Hematopoietic multipotent progenitor cell (in vitro differentiated cells): ENCODE measurements at places on chromosomes 7 and 10. TPM values are rescaled to one million over a fixed set of nuclear protein-coding genes. Genes with fewer than 3 reads are reported as not detected.

DNA sequence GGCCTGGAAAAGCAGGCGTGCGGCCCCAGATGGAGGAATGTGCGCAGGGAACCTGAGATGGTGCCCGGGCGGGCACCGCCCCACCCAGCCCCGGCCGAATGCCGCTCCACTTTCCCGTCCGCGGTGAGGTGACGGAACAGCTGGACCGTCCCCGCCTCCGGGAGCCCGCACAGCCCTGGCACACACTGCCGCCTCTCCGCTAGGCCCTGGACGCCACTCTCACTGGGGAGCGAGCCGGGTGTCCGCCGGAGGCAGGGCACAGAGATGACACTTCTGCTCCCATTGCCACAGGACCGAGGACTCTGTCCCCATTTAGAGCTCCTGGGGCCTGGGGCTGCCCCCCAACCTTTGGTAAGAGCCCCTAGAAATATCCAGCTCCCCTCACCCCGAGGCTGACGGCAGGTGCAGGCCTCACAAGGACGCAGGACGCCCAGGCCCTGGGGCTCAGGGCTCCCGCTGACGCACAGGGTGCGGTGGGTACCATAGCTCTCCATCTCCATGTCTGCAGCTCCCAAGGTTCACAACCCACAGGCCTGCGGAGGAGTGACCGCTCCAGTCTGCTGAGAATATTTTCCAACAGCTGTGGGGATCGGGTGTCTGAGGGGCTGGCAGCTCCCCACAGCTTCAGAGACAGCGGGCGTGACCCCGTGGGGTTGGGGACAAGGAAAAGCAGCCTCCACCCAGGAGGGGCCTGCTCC is 52.2 kb upstream of the PDGFA start:
- no peak for DNase-seq

The RASA4B gene
- total RNA-seq = 14.8 TPM

- no peak for DNase-seq
These were observed 2.0 kb upstream of the KMT2E start for GRCh38 chr7:105011831-105012502.

DNA sequence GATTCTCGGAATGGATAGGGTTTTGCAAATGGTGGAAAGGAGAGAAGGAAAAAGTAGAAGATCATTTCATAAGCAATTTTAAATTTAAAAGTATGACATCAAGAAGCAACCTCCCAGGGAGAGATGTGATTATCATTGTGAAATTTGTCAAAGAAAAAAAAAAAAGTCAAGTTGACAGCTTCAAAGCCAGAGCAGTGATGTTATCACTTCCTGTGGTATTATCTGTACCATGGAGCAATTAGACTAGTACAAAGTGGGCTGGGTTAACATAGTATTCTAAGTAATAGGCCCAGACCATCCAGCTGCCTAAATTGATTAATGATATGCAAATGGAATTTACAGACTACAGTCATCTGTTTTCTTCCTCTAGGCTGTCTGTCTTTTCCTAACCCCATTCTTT is 84.0 kb upstream of the NPY start:
- DNase-seq = no peak

The FAS gene
- total RNA-seq = 5.7 TPM

DNA sequence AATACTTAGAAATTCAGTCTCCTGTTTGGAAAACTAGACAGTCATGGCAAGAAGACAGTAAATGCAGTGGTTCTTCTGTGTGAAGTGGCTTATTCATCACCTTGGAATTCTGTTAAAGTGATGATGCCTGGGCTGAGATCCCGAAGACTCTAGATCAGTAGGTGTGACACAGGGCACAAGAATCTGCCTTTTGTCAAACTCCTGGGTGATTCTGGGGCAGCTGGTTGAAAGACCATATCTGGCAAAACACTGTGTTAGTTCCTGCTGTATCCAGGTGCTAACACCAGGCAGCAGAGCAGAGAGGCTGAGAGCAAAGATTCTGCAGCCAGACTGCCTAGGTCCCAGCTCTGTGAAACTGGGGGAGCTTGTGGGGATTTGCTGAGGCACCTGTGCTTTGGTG is 26.5 kb downstream of the MRC1 start:
- DNase-seq = no peak

DNA sequence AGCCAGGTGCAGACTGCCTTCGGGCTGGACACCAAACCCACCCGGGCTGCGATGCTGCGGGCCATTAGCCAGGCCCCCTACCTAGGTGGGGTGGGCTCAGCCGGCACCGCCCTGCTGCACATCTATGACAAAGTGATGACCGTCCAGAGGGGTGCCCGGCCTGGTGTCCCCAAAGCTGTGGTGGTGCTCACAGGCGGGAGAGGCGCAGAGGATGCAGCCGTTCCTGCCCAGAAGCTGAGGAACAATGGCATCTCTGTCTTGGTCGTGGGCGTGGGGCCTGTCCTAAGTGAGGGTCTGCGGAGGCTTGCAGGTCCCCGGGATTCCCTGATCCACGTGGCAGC is 50.0 kb downstream of the VWA2 start:
- no peak for DNase-seq

The SYT15 gene
- 0.27 TPM for total RNA-seq

DNA sequence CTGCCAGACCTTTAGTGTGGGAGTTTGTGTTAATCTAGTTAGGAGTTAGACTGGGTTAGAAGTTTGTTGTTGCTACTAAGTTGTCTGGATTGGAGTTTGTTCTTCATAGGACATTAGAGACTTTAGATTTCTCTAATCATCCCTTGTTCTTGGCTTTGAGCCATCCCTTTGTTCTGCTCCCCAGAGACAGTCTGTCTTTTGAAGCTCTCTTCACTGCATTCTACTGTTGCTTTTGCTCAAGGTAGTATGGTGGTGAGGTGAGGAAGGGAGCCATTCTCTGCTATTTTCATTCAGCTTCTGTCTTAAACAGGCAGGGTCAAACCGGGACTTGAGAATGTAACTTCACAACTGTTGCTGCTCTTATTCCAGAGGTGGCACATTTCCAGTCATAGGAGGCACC is 10.4 kb upstream of the TARP start:
- DNase-seq = no peak

DNA sequence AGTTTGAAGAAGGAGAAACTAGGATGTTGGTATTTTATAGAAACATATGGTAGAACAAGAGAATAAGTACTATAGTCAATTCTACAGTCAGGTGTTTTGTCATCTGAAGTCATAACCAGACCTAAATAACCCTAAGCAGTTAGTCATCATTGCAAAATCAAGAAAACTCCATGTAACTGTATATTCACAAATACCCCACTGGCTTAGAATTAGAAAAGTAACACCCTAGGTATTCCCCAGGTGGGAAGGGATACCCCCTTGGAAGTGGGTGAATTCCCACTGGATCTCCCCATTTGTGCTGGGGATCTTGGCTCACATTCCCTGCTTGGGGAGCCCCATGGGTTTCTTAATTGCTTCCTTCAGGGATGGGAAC is 45.9 kb upstream of the ITGB8 start:
- DNase-seq = no peak
